D721Med (cell line): ENCODE measurements at places on chromosomes 7 and 10.

GRCh38 chr10:124672181-124672638, 72.0 kb downstream of the FAM53B start:
- DNase-seq = no peak

- DNase-seq = no peak
These were observed 272.4 kb upstream of the CELF2 start for GRCh38 chr10:10745291-10745690.

GRCh38 chr10:95290461-95291364, at the start of gene PDLIM1:
Gene PDLIM1, minus strand, starts transcription at chr10:95291003. Its CDS starts 88 bp downstream, at chr10:95290915.
- peak; percentile 78 for DNase-seq

DNA sequence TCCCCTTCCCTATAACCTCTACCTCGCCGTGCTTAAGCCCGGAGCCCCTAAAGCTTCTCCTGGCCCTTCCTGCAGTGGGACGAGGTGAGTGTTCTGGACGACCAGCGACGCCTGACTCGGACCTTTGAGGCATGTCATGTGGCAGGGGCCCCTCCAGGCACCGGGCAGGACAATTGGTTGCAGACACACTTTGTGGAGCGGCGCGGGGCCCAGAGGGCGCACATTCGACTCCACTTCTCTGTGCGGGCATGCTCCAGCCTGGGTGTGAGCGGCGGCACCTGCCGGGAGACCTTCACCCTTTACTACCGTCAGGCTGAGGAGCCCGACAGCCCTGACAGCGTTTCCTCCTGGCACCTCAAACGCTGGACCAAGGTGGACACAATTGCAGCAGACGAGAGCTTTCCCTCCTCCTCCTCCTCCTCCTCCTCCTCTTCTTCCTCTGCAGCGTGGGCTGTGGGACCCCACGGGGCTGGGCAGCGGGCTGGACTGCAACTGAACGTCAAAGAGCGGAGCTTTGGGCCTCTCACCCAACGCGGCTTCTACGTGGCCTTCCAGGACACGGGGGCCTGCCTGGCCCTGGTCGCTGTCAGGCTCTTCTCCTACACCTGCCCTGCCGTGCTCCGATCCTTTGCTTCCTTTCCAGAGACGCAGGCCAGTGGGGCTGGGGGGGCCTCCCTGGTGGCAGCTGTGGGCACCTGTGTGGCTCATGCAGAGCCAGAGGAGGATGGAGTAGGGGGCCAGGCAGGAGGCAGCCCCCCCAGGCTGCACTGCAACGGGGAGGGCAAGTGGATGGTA, 9.2 kb downstream of the EPHB6 start:
- no peak for DNase-seq

GRCh38 chr7:131346885-131347592, 19.4 kb downstream of the MKLN1 start:
- no peak for DNase-seq

GRCh38 chr7:74178632-74179031, 4.5 kb downstream of the EIF4H start:
- DNase-seq = no peak

GRCh38 chr10:45408421-45409319, 34.7 kb downstream of the ALOX5 start:
- DNase-seq = no peak
